ENCODE measurements at places on chromosomes 3 and 15. TPM values are rescaled to one million over a fixed set of nuclear protein-coding genes. Genes with fewer than 3 reads are reported as not detected.

DNA sequence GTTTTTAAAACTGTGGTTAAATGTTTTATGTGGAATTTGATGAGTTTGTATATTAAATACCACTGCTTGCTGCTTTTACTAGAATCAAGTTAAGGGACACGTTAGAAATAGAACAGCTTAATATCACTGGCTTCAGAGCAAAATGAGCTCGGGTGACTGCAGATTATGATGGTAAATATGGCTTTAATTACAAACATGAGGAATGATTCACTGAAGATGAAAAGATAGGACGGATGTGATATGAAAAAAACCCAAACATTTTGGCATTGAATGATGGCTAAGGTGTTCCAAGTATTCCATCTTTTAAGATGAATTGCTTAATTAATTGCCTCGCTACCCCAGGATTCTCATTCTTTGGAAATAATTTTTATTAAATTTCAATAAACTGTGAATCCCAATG lies 33.7 kb downstream of the SLC24A1 start:
- no peak for DNase-seq

GRCh38 chr3:178001670-178002101 lies 534.5 kb upstream of the KCNMB2 start:
- DNase-seq = no peak

DNA sequence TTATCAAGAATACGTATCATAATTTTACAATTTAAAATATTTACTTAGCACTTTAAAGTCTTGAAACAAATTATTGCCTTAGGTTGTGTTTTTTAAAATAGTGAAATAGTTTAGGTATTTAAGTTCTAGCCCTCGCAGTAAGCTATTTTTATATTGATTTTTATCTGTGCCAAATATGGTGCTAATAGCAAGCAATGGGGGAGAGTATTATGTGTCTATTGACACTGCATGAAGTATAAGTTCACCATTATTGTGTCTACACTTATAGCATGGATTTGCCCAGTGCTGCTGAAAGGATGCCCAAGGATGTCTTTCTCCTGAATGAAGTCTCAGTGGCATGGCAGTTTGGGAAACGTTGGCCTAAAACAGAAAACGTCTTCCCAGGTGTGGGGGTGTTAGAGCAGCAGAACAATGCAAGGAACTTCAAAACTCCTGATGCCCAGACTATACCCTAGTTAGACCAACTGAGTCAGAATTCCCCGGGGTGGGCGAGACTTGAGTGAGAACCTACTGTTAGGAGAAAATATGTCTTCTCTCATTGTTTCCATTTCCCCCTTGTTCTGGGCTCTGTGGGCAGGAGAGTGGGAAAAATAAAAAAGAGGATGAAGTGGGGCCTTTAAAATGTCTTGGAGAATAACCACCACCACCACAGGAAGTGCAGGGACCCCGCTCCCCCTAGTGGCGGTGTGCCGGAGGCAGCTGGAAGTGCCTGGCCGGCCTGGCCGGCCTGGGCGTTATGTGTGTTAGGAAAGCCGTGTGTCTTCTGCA lies 104.2 kb upstream of the SLC7A14 start:
- DNase-seq = peak; percentile 52

ABHD10 gene
- polyA plus RNA-seq = 17.7 TPM

DNA sequence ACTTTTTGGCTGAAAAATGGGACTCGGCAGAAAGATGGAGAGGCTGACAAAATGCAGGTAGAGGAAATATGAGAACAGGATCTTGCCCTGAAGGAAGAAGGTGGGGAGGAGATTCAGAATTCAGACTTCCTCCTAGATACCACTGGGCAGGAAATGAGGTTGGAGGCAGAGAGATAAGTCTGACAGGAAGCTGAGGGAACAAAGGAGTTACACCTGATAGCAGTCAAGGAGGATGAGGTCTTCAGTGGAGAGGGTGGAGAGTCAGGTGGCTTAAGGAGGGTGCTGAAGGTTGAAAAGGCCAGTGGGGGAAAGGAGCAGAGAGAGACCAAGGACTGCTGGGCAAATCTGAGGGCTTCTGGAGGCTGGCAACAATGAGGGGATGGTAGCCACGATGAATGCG lies 56.8 kb downstream of the CCR4 start:
- no peak for DNase-seq

A4GNT gene
- polyA plus RNA-seq = not detected

GRCh38 chr15:95327661-95328060 lies 1002.8 kb upstream of the NR2F2 start:
- no peak for DNase-seq

GRCh38 chr15:40428185-40428584 lies 12.6 kb upstream of the BAHD1 start:
- DNase-seq = no peak

EPHA3 gene
- 0.04 TPM for polyA plus RNA-seq

LRRC49 gene
- 8.6 TPM for polyA plus RNA-seq

GRCh38 chr15:44243141-44243540 lies 45.4 kb upstream of the GOLM2 start:
- DNase-seq = no peak

- DNase-seq = peak; percentile 27
These were observed 176.9 kb upstream of the LMCD1 start for GRCh38 chr3:8324747-8325146.

CHRM5 gene
- polyA plus RNA-seq = 0.03 TPM

MASP1 gene
- 16.2 TPM for polyA plus RNA-seq

PLIN1 gene
- 0.07 TPM for polyA plus RNA-seq

GRCh38 chr3:33159234-33159633 lies 45.4 kb downstream of the CRTAP start:
- no peak for DNase-seq

UBE3A gene
- polyA plus RNA-seq = 16.7 TPM

CCDC13 gene
- 0.19 TPM for polyA plus RNA-seq

Measured in IMR-90 (cell line).